ENCODE measurements at places on chromosomes 11 and 22. TPM values are rescaled to one million over a fixed set of nuclear protein-coding genes. Genes with fewer than 3 reads are reported as not detected.

DNA sequence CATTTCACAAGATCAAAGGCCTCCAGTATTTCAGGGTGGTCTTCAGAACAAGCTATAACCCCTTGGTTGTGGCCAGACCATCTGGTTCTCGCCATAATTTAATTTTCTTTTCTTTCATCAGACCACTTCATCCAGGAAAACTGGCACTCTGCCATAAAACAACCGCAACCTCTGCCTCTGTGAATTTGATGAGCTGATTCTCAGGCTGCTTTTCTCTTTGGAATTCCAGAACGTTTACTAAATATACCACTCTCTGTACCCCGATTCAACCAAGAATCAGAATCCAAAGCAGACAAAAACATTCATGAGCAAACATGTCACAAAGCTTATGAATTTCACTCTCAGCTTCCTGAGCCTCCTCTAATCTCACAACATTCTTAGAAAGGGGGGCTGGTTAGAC is 331.8 kb upstream of the SYN3 start:
- no peak for DNase-seq

- DNase-seq, result no peak
Observed at GRCh38 chr11:77710358-77710757, 72.8 kb upstream of the CLNS1A start.

DNA sequence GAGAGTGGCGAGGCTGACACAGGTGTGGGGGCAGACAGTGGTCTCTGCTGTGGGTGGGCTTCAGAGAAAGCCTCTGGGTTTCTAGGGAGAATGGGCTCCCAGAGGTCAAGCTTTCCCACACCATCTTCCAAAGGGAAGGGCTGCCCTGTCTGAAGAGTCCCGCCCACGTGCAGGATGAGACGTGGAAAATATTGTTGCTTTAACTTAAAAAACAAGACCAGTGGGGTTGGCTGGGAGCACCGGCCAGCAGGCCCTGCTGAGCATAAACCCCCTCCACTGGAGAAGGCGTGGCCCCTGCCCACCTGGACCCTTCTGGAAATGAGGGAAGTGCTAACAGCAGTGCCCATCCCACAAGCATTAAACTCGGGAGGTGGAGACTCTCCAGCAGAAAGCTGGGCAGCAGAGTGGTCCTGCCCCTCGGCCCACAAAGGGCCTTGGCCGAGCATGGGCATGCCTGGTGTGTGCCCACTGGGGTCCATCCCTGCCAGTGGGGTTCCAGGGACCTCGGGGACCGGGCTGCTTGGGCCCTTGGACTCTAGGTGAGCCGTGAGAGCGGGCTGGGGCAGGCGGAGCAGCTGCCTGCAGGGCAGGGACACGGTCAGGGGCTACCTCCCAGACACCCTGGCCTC is 15.4 kb downstream of the SELENOO start:
- DNase-seq, result no peak

DNA sequence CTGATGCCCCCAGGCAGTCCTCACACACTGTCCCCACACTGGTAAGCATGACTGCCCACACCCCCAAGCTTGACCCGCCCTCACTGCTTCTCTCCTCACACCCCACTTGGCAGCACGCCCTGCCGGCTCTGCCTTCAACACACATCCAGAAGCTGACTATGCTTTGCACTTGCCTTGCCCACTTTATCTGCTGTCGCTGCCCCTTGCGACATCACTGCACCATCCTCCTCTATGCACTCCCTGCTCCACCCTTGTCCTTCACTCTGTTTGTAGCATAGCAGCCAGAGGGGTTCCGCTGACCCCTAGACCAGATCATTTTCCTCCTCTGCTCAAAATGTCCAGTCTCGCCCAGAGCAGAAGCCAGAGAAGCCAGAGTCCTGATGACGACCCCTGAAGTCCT is 25.3 kb upstream of the SLC25A1 start:
- no peak for DNase-seq

The BDNF gene
- not detected for total RNA-seq

The VSIG10L2 gene
- not detected for total RNA-seq

GRCh38 chr11:111801135-111801534 is 34.9 kb upstream of the PPP2R1B start:
- no peak for DNase-seq
